ENCODE measurements at places on chromosomes 7 and 10. TPM values are rescaled to one million over a fixed set of nuclear protein-coding genes. Genes with fewer than 3 reads are reported as not detected.

Gene NCF1
- 0.29 TPM for total RNA-seq

Gene TRIM50
- total RNA-seq = 0.11 TPM

Gene CLDN3
- total RNA-seq = not detected

Gene GNA12
- total RNA-seq = 25.0 TPM

Gene BEND7
- total RNA-seq = 8.2 TPM

Gene GIMAP5
- 0.51 TPM for total RNA-seq

Gene ARF5
- total RNA-seq = 169 TPM

Gene CALU
- total RNA-seq = 170 TPM

Gene ODAD2
- total RNA-seq = not detected

Gene TMEM130
- not detected for total RNA-seq

Gene EMX2
- total RNA-seq = not detected

Gene TFR2
- total RNA-seq = 121 TPM

Gene OPN4
- total RNA-seq = not detected

Gene PVRIG
- total RNA-seq = 0.64 TPM

Gene DGKI
- total RNA-seq = not detected

Gene KCNMA1
- total RNA-seq = 0.27 TPM

Gene GDF10
- total RNA-seq = not detected

Gene PAPSS2
- 0.29 TPM for total RNA-seq

Gene PARG
- 44.7 TPM for total RNA-seq

Gene PRSS37
- not detected for total RNA-seq

Gene BICC1
- total RNA-seq = not detected

Gene SUN3
- not detected for total RNA-seq

Gene EEPD1
- total RNA-seq = 0.71 TPM

Gene SEC31B
- 4.6 TPM for total RNA-seq

Gene PPIF
- total RNA-seq = 235 TPM

Gene NAPEPLD
- 8.4 TPM for total RNA-seq

Gene ANKRD30A
- not detected for total RNA-seq

Gene RGR
- not detected for total RNA-seq

Gene BHLHA15
- 2.4 TPM for total RNA-seq

Gene ANKRD22
- not detected for total RNA-seq

Gene SLC12A9
- total RNA-seq = 20.2 TPM

Gene TEX47
- total RNA-seq = not detected

Gene AP3M1
- total RNA-seq = 67.8 TPM

Gene ZNHIT1
- total RNA-seq = 98.3 TPM

Gene PON1
- not detected for total RNA-seq

Gene EVX1
- total RNA-seq = not detected

Gene SKAP2
- total RNA-seq = 7.9 TPM

Gene LIPJ
- not detected for total RNA-seq

Gene SPAM1
- total RNA-seq = not detected

Gene CDH23
- total RNA-seq = 0.53 TPM

Gene CHRM2
- total RNA-seq = not detected

Gene CLDN4
- 0.63 TPM for total RNA-seq

Gene PKD1L1
- total RNA-seq = 0.02 TPM

Gene SNX13
- total RNA-seq = 25.3 TPM

Gene TMEM196
- not detected for total RNA-seq

Gene IFIT2
- 0.11 TPM for total RNA-seq

Gene SPDYE8
- not detected for total RNA-seq

Gene ITIH2
- 0.66 TPM for total RNA-seq

Gene KAZALD1
- total RNA-seq = 9.1 TPM

Gene HILPDA
- total RNA-seq = 10.7 TPM

Gene ASB10
- total RNA-seq = not detected

Gene LBX1
- not detected for total RNA-seq

Gene C10orf88
- total RNA-seq = 7.8 TPM

Gene PDGFA
- total RNA-seq = 10.2 TPM
